CD4-positive, alpha-beta T cell treated with Interleukin-4 for 1 hour (primary cell): ENCODE measurements at places on chromosomes 2 and 18.
A peak's percentile ranks its signal among the peaks of the same experiment; 100 is the strongest.

- no peak for DNase-seq
Observed at GRCh38 chr2:161095314-161095713, 64.9 kb upstream of the TANK start.

DNA sequence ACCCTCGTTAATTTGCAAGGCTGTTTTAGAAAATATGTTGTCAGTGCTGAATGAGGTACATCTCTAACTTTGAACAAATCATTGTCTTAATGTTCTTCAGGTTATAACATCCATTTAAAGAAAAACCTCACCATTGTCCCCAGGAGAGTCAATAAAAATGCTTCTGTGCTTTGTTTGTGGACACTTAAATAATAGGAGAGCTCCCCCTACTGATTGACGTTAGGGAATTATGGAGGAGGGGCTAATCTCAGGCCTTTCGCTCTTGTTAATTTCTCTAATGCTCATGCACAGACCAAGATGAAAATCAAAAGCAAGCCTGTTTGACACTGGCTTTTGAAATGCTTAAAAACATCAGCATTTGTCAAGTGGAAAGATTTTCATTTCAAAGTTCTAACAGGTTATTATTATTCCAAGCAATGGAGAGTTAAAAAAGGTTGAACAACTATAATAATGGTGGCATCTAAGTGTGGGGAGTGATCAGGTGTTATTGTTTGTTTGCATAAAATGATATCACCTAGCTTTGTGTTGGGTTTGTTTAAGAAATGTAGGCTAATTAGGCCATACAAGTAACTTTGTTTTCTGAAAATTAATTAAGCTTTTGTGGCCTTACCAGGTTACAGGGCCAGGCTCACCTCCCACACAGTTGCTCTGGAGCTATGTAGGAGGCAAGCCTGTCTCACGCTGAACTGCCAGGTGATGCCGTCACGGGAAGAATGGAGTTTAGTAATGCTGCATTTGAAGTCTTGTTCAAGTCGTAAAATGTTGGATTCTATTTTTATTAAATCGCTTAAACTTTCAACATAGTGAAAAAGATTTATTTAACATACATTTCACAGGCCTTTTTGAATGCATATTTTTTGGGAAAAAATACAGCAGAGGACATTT lies 51.7 kb upstream of the SMIM21 start:
- no peak for DNase-seq

GRCh38 chr2:134336352-134336751 lies 82.5 kb downstream of the MGAT5 start:
- no peak for DNase-seq

GRCh38 chr2:105736145-105736544 lies 8.6 kb upstream of the NCK2 start:
- DNase-seq = no peak

DNA sequence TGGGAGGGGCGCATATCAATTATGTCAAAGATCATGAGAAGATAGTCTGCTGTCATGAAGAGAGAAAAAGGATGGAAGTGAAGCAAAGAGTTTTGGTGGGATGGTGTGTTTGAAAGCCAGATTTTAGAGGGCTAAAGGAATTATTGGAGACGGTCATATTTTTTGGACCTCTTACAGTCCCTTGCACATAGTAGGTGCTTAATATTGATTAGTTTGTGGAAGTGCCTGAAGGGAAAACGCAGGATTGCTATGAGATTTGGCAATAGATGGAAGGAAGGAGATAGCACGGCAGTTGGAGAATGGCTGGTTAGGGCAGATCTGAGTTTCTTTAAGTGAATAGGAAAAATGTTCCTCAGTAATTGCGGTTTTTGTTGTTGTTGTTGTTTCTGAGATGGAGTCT lies 15.9 kb downstream of the EPB41L5 start:
- no peak for DNase-seq

- DNase-seq = no peak
Observed at GRCh38 chr2:71702971-71703898, 249.9 kb downstream of the DYSF start.

- DNase-seq = no peak
Observed at GRCh38 chr2:115480741-115481140, 1038.3 kb downstream of the DPP10 start.

GRCh38 chr2:20242727-20243377 lies 17.9 kb upstream of the SDC1 start:
- DNase-seq = no peak

DNA sequence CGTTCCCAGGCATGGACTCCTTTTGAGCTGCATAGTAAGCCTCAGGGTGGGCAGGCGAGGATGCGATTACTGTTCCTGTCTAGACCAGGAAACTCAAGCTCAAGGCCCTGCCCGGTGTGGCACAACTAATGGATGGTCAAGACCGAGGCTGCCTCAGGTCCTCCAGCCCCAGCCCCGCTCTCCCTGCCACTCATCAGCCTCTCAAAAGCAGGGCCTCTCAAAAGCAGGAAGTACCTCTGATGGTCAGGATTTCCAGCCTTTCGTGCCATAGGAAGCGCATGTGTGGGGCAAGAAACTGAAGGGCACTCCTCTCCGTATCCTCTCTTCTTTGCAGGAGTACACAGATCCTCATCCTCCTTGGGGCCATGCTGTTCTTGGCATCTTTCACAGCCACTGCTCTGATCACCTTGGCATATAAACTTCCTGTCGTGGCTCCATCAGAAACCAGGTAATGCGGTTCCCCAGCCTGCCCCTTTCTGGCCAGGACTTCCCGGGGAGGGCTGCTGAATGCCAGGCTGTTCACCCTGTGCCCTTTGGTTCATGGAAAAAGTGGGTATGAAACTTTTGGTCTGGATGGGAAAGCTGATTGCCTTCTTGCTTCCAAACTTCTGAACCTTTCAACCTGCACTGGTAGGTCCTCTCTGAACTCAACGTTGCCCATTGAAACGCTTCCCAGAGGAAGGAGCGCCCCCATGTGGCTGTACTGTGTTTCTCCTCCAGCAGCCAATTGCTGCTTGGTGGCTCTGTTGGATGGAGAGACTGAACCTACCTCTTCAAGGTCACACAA lies 82.8 kb upstream of the SEC11C start:
- peak; percentile 74 for DNase-seq

GRCh38 chr2:23916727-23917405 lies 10.1 kb downstream of the ATAD2B start:
- no peak for DNase-seq
